ENCODE measurements at places on chromosomes 1 and 21.
A peak's percentile ranks its signal among the peaks of the same experiment; 100 is the strongest.

DNA sequence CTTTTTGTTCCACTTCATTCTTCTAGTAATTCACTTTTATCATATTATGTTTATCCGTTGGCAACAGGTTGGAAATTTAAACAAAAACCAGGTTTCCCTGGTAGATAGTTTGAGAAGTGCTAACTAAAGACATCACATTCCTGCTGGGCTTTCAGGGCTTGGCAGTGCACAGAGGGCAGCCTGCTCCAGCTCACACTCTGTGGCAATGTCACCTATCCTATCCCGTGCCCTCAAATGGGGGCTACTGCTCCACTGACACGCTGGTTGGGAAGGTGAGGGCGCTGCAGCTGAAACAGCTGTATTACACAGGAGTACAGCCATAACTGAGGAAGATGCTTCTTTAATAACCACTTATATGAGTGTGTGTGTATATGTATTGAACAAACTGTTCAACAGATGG is 49.7 kb downstream of the RCAN1 start:
- no peak for DNase-seq

DNA sequence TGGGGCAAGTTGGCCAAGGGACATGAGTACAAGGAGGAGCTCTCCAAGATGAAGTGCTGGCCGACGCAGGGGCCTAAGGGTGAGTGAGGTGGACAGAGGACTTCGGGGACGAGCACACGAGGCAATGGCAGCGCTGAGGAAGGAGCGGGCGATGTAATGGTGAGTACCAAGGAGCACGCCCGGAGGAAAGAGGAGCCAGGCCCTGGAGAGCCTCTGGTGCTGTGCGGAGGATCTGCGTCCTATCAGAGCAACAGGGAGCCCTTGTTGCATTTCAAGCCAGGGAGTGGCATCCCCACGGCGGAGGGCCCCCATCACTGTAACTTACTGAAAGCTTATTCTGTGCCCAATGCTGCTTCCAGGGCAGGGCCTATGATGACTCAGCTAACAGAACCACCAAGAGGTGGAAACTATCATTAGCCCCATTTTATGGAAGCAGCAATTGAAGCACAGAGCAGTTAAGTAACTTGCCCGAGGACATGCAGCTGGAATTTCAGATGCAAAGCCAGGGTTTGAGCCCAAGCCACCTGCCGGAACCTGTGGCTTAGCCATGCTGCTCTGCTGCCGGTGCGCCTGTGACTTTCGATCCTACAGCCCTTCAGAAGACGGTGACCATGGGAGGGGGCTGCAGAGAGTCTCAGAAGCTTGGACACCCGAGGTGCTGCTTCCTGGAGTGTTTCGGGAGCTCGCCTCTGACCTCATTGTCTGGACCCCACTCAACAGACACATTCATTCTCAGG is 17.6 kb upstream of the AJAP1 start:
- no peak for DNase-seq

DNA sequence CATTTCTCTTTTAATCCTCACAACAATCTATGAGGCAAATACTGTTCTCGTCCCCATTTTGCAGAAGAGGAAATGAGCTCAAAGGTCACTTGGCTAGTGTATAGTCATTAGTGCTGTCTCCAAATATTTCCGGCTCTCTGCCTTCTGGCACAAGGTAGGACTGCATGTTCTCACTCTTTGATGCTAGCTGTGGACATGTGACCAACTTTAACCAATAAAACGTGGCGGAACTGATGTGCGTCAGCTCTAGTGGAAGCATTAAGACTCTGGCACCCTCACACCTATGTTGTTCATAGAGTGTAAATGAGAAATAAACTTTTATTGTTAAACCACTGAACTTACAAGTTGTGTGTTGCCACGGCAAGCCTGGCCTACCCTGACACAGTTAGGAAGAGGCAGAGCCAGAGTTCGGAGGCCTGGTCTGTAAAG is 5.0 kb upstream of the KIF21B start:
- no peak for DNase-seq

- DNase-seq: no peak
These were observed 45.5 kb downstream of the TGFB2 start for GRCh38 chr1:218390618-218391017.

GRCh38 chr1:208159555-208160258 is 84.5 kb downstream of the PLXNA2 start:
- peak; percentile 66 for DNase-seq

- no peak for DNase-seq
These were observed 355.1 kb downstream of the GPATCH2 start for GRCh38 chr1:217275655-217276398.

GRCh38 chr1:8986814-8987190 is 39.4 kb downstream of the SLC2A7 start:
- no peak for DNase-seq

GRCh38 chr1:83029050-83029449 is 969.9 kb downstream of the TTLL7 start:
- DNase-seq: no peak

DNA sequence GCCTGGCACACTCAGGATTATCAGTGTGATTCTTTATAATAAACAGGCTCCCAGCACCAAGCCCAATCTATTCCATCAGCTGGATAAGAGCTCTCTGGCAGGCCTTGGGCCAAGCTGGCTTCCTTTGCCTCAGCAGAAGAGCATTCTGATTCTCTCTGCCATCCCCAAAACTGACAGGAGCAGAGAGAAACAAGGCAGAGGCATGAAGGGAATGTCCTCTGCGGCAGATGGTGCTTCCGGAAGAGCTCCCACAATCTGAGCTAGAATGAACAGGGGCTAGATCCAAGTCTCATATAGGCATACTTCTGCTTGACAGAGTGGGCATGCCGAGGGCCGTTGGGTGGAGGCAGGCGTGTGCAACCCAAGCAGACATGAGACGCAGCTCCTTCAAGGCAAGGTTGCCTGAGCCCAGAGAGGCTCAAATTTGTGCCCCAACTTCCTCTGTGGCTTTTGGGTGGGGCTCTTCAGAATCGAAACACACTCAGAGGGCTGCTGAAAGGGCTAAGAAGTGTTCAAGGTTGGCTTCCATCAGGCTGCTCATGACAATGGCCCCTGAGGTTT is 4.0 kb downstream of the CAPN2 start:
- no peak for DNase-seq

DNA sequence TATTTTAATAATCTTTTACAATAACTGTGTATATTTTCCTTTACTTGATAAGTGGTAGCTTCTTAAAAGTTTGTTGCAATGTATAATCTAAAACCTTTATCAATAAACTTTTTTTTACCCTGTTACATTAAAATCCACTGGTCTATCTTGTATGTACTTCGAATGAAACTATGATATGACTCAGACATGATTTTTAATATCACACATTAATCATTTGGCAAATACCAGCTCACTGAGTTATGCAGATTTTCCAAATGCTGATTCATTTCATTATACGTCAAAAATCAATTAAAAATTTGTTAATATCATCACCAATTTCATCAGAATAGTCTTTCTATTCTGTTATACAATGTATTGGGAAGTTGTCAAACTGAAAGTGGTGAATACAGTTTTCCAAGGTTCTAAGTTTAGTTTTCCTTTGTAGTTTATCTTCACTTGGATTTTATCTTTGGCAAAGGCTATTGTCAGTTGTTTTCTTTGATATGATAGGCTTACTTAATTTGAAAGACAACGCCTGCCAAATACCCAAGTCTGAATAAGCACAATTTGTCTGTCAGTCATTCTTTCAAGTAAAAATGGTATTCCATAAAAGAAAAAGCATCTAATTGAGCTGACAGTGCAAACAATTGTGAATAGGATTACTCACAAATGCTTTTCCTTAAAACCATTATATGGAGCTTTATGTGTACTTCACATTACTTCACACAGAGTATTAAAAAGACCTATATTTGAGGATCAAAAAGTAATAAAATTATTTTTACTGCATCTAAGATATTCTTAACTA is 127.0 kb downstream of the NME7 start:
- no peak for DNase-seq

GRCh38 chr1:67053535-67053784 is 488 bp downstream of the SLC35D1 start:
- DNase-seq: no peak

- no peak for DNase-seq
These were observed 73.4 kb upstream of the MCOLN3 start for GRCh38 chr1:85121744-85122143.

DNA sequence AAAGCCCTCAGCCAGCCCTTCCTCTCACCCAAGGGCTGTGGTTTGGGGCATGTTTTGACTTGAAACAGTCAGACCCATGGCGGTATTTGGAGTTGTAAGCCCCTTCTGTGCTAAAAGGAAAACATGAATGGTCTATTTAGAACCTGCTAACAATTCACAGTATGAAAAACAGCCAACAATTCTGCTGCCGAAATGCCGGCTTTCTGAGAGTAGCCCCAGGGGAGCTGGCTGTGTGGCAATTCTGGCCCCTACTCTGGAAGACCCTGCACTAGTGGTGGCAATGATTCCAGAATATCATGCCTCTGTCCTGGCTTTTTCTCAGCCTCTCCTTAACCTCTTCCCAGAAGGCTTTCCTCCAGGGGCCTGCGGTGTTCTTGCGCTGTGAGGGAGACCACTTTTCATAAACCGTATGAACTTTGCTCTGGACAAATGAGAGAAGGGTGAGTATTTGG is 118.7 kb downstream of the EDEM3 start:
- DNase-seq: no peak

DNA sequence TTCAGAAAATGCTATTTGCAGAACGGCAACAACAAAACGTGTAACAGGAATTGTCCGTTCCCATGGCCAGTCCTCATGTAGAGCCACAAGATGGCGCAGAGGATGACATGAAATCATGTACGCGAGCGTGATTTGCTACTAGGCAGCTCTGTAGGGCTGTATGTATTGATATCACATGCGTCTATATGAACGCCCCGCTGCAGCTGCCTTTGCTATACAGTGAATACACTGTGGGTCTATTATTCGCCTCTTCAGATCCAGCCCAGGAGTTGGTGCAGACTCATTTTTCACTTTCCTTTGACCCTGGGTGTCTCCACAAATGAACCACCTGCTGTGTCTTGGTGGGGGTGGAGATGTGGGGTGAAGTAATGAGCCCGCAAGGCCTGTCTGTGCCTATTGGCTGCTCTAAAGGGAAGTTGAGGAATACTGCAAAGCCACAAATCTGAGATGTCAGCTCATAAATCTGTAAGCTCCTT is 361.5 kb downstream of the KIF26B start:
- no peak for DNase-seq

DNA sequence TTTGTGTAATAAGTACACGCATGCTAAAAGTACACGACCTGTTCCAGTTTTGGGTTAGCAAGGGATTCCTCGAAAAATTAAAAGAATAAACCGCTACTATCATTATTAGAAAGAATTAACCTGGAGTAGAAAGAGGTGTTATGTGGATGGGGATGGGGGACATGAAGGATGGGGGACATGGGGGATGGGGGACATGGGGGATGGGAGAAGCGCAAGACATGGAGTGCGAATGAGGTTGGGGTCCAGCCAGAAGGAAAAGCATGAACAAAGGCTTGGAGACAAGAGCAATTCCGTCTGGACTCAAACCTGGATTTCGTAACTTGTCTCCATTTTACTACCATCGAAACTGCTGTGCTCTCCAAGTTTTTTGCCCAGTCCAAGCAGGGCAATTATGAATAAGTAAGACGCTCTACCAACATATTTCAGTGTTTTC is 591 bp upstream of the KDM1A start:
- no peak for DNase-seq

GRCh38 chr1:212542761-212543187 is 65.8 kb upstream of the ATF3 start:
- DNase-seq: no peak

Measured in ovary (tissue), 10 donors.